ENCODE measurements at places on chromosomes 11 and 22.

GRCh38 chr22:31102441-31103081, 4.8 kb downstream of the SELENOM start:
- peak; percentile 80 for DNase-seq

GRCh38 chr22:35552196-35552842, 11.7 kb downstream of the RASD2 start:
- no peak for DNase-seq

DNA sequence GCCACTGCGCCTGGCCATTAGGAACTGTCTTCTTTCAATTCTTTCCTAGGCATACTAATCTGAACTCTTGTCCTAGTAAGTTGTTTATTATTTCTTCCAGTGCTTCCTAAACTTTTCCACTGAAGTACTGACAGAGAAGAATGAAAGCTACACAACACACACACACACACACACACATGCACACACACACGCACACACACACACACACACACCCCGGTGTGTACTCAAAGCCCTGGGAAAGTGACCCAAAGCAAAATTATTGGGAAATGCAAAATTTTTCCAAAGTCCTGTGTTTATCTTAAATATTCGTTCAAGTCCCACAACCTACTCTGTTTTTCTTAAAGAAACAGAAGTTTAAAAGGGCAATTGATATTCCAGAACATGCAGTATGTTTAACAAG, 19.4 kb upstream of the SIK2 start:
- DNase-seq, result no peak

DNA sequence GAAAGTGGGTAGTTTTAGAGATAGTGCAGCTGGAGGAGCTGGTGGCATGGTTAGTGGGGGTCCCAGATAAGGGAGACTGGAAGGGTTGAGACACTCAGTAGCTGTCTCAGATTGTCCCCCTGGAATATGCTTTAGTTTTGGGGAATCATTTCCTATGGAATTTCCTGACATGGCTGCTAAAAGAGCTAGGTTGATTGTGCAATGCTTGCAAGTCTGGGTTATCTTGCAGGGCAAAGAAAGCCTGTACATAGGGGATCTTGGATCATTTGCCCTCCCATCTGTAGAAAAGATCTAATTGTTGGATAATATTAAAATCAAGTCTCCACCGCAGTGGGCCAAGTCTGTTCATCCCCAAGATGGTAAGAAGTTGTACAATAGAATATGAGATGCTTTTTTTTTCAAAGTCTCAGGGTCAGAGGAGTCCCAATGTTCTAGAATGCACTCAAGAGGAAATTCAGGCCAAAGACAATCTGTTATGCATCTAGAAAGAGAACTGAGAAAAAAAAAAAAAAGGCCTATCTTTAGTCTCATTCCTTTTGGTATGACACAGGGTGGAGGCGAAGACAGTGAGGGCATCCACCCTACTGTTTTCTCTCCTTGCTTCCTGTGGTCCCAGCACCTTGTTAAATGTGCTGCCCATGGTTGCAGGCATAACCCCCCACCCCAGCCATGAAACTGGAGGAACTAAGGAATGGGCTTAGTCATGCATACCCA, 20.2 kb downstream of the MS4A6E start:
- no peak for DNase-seq

- DNase-seq, result no peak
Observed at GRCh38 chr11:15547685-15548084, 433.0 kb downstream of the INSC start.

DNA sequence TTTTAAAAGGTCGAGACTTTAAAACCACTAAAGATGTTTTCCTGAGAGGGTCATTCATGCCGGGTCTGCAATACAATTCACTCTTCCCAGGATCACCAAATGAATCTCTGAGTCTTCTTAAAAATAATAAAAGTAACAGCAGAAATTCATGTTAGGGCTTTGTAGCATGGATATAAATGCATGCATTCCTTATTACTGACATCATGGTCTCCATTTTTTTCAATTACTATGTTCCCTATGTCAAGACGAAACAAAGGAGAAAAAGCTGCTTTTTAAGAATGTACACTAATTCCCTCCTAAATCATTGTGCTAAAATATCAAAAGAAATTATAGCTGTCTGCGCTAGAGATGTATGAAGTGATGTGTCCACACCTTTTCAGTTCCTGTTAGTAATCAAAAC, 789.9 kb upstream of the LRRC4C start:
- no peak for DNase-seq

Measured in GOT3 (cell line).